ENCODE measurements at places on chromosomes 3 and 15.

DNA sequence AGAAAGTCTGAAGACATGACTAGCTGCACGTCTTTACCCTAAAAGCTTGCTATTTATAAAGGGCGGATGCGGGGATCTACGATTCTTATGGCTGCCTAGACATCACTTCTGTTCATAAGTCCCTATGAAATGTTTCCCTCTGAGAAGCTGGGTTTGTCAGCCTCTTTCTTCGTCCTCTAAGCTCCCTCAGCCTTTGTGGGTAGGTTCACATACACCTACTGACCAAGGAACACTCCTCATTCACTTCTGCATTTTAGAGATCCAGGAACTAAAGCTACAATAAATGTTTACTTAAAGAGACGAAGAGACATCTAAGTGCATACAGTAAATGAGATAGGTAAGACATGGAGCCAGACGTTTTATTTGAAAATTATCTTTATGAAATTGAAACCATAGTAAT, 16.7 kb upstream of the RAMAC start:
- DNase-seq: no peak

DNA sequence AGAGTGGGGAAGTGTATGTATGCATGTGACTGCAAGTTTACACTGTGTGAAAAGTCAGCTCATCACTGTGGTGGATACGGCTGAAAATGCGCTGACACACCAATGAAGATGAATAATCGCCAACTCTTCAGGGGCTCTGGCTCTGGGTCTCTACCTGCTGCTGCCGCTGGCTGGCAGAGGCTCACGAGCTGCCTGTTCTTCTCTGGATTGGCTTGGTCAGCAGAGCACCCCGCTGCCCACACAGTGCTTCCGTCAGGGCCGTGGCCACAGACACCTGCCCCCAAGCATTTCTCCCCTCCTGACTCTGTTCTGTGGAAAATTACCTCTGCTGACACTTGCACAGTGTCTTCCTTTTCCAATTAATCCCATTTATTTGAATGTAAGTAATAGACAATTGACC, 215.5 kb downstream of the GAP43 start:
- DNase-seq: no peak

- DNase-seq: no peak
These were observed 514.7 kb upstream of the SGO1 start for GRCh38 chr3:20700714-20701113.

- DNase-seq: no peak
These were observed 163.1 kb downstream of the MYRIP start for GRCh38 chr3:39972508-39972907.

GRCh38 chr3:31621314-31621713, 88.6 kb downstream of the STT3B start:
- no peak for DNase-seq

DNA sequence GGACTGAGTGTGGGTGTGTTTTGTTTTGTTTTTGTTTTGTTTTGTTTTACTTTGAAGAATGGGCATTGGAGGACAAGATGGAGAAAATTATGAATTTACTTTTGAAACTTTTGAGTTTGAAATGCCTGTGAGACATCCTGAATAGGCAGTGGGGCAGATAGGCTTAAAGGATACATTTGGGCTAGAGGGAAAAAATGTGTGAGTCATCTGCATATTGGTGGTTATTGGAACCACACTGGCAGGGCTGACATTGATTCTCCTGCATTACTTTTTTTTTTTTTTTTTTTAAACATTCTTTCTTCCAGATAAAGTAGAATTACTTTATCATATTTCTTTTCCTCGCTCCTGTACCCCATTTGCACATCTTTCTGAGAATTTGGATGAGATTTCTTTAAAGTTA, 56.1 kb downstream of the CALML4 start:
- no peak for DNase-seq

- DNase-seq: no peak
These were observed 41.5 kb downstream of the CP start for GRCh38 chr3:149180057-149180573.

- no peak for DNase-seq
These were observed 44.2 kb downstream of the ZDHHC3 start for GRCh38 chr3:44931791-44932190.

GRCh38 chr3:14267976-14268375, 89.4 kb downstream of the LSM3 start:
- DNase-seq: no peak

DNA sequence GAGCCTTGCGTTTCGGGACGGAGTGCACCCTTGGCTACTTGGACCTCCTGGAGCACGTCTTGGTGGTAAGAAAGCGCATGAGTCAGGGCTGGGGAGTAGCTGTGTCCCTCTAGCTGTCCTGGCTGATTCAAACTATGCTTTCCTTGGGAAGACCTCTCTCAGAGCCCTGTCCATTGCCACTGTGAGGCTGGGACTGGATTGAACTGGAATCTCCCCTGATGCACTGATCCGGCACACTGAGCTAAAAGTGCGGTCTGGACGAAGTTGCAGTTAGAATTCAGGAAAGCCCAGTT, 232.6 kb upstream of the TPM1 start:
- no peak for DNase-seq

DNA sequence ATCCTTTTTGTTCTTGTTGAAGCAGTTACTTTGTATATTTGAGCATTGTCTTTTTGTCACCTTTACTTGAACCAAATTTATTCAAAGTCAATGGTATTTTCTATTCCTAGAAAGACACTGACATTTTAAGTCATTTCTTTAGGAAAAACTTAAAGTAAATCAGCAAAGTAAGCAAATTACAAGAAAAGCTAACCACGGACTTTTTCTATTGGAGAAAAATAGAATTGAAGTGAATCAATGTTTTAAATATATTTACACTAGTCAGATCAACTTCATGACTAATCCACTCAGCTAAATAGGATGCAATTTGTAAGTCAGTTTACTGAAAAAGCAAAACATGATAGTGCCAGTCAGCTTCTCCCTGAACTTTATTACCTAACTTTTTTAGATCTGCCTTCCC, 733.8 kb upstream of the ALCAM start:
- no peak for DNase-seq

GRCh38 chr15:96354731-96355567, 24.4 kb downstream of the NR2F2 start:
- DNase-seq: no peak

DNA sequence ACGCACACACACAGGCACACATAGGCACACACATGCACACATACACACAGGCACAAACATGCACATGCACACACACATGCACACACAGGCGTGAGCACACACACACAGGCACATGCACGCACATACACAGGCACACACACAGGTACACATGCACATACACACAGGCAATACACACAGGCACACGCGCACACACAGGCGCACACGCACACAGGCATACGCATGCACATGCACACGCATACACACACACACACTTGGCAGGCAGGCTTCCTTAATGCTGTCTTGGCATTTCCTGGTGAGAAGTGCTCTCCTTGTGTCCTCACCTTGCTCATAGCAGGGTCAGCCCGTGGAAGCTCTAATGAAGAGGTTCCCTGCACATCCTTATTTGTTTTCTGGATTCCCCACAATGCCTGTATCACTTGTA, 8.4 kb upstream of the SLCO2A1 start:
- no peak for DNase-seq

GRCh38 chr3:148002705-148003205, 593.6 kb downstream of the ZIC1 start:
- no peak for DNase-seq

GRCh38 chr3:73326396-73326795, 264.9 kb downstream of the EBLN2 start:
- no peak for DNase-seq

DNA sequence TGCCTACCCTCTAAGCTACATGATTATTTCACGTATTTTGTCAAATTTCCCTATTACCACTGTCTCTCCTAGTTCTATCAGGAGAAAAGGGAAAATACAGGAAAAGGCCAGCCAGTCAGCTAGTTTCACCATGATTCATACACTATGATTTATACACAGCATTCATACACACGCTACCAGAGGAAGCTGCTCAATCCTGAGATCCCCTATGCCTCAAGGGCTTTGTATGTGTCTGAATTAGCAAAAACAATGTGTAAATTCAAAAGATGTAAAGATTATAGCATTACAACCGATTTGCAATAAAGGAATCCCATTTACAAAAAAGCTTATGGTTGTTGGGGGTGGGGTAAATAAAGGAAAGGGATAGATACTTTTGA, 3.1 kb upstream of the ACKR4 start:
- no peak for DNase-seq

GRCh38 chr15:37733628-37734027, 200.8 kb upstream of the TMCO5A start:
- no peak for DNase-seq

- DNase-seq: no peak
These were observed 43.8 kb downstream of the NEK10 start for GRCh38 chr3:27325419-27325818.

All from stimulated activated CD4-positive, alpha-beta T cell treated with anti-CD3 and anti-CD28 coated beads, Interleukin-1b, Interleukin-23, amount 100 ng/mL, for 4 hours (primary cell).